Kidney epithelial cell (primary cell): ENCODE measurements at places on chromosomes 11 and 22. TPM values are rescaled to one million over a fixed set of nuclear protein-coding genes. Genes with fewer than 3 reads are reported as not detected.

- no peak for DNase-seq
These were observed 227.1 kb downstream of the DDX10 start for GRCh38 chr11:108891909-108892511.

GRCh38 chr22:32957200-32957803 lies 100.9 kb downstream of the SYN3 start:
- DNase-seq: no peak

GRCh38 chr11:75734491-75735180 lies 17.0 kb downstream of the MOGAT2 start:
- DNase-seq: no peak

The LTBP3 gene
- 116 and 122 TPM in 2 replicates for total RNA-seq

DNA sequence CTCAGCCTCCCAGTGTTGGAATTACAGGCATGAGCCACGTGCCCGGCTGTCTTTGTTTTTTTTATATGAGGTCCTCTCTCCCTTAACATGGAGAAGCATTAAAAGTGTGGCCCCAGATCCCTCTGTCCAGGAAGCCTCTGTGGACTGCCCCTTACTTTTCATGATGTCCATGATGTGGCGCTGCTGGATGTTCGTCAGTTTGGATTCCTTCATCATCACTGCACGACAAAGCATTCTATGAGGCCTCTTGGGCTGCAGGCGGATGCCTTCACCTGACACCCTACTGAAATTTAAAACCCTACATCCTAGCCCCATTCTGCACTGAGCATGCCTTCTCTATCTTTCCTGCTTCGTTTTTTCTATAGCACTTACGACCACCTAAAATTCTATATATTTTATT lies 2.1 kb downstream of the C22orf23 start:
- DNase-seq: no peak

DNA sequence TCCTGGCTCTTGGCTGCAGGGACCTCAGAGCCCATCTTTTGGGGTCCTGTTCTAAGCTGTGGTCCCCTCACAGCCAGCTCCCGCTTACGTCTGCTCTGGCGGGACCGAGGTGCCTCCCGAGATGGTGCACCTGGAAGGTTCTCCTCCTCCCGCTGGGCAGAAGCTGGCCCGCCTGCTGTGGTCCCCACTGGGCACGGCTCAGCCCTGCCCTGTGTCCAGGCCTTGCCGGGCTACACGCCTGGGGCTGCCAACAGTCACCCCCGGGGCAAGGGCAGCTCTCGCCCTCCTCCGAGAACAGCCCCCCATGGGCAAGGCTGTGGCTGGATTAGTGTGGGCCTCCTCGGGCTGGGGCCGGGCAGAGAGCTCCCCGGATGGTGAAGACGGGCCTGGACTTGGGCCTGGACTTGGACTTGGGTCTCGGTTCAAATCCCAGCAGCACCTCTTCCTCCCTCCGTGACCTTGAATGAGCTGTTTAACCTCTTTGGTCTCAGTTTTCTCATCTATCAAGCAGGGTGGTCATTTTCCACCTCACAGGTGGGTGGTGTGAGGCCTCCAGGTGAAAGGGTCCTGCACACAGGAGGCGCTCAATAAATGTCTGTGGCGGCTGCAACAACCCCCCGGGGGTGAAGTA lies 998 bp downstream of the BAIAP2L2 start:
- no peak for DNase-seq

DNA sequence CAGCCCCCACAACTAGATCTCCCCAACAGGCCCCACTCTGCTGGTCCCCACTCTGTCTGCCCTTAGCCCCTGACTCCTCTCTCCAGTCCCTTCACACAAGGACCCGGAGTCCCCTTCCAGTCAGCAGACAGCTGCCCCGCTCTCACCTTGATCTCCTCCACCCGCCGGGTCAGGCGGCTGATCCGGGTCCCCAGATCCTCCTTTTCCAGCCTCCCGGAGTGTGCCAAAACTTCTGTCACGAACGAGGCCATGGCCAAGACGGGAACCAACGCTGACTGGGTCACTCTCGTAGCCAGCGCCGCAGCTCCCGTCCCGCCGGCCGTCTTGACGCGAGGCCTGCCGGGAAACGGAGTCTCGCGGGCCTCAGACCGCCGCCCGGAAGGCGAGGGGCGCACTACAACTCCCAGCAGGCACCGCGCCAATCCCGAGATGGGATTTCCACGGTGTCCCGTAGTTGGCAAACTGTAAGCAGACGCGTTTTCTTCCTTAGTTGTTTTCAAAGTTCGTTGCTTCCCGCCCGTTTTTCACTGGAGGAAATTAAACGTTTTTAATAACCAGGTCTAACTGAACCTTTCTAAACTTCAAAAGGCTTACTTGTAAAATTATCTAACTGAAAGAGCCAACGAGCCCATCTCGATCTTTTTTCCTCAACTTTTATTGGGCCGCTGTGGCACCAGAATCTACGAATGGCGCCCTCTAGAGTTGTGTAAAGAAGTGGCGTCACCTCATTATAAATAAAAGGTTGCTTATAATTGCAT lies at the start of gene ZW10:
TSS of gene ZW10 (minus strand) at position 277 of the 758 bp plus-strand sequence. CDS start at position 251, 26 bp downstream.
- DNase-seq: peak; percentile 85

GRCh38 chr11:124608147-124608546 lies 3.1 kb upstream of the PANX3 start:
- DNase-seq: no peak

The B4GALNT4 gene
- 24.2 and 31.6 TPM in 2 replicates for total RNA-seq

GRCh38 chr11:32402836-32403235 lies 32.5 kb downstream of the WT1 start:
- no peak for DNase-seq
